ENCODE measurements at places on chromosomes 6 and 20. TPM values are rescaled to one million over a fixed set of nuclear protein-coding genes. Genes with fewer than 3 reads are reported as not detected.

DNA sequence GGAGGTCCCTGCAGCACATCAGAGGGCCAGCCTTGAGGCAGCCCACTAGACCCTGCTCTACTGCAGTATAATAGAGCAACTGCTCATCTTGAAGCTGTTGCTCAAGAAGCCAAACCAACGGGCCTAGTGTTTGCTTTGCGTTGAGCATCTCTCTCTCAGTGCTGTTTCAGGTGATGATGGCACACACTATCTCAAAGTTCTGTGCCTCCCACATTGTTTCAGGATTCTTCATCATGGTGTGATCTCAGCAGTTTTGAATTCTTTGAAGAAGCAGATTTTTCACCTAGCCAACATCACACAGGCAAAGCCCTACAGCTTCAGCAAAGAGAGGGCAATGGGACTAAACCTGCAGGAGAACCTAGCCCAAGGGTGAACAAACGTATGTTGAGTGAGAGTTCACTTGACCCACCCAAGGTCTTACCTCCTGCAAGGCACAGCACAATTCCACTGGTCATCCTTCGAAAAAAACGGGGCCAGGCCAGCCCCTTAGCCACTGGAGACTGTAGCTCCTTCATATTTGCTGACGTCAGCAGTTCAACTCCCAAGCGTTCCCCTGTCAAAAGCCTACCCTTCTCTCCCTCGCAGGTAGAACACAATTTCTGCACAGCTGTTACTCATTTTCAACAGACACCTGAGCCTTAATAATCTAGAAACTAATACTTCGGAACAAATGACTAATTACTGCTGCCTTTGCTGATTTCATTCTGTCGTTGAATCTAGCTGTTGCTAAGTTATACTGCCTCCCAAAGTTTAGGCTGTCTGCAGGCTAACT lies 15.8 kb downstream of the MYB start:
- no peak for DNase-seq

DNA sequence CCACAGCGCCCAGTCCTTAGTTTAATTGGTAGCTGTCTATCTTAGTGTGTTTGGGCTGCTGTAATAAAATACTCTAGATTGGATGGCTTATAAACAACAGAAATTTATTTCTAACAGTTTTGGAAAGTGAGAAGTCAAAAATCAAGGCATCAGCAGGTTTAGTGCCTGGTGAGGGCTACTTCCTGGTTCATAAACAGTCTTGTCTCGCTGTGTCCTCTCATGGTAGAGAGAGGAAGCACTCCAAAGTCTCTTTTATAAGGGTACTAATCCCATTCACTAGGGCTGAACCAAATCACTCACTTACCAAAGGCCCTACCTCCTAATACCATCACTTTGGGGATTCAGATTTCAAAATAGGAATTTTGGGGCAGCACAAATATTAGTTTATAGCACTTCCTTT lies 336.9 kb upstream of the RSPO3 start:
- DNase-seq = no peak

CASS4 gene
- total RNA-seq = not detected

ADGRF5 gene
- total RNA-seq = 0.29 TPM

DNA sequence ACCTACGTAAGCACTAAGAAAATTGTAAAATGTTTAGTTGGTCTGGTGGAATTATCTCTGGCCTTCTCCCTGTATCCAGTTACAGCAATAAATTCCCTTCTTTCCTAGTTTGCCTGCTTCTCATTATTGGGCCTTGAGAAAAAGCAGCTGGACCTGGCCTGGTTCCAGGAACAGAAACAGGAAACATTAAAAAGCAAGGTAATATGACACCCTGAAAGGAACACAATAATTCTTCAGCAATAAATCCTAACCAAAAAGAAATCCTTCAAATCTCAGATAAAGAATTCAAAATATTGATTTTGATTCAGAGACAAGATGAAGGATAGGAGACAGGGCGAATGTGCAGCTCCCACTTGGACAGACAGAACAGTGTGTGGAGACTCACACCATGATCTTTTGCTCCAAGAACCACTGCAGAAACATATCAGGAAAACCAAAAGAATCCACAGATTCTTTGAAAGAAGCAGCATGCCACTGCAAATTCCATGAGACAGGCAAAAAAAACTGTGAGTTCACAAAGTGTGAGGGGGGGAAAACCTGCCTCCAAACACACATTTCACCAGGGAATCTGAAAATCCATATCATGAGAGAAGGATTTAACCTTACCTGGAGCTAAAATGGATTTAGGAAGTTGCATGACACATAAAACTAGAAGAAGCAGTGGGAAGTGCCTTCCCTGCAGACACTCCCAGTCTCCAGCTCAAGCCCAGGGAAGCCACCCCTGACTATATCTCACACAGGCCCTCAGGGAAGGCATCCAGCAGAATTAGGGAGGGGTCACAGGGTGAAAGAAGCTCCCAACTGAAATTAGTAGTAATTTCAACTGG lies 28.9 kb downstream of the TREM1 start:
- no peak for DNase-seq

RFX6 gene
- 0.08 TPM for total RNA-seq

DNA sequence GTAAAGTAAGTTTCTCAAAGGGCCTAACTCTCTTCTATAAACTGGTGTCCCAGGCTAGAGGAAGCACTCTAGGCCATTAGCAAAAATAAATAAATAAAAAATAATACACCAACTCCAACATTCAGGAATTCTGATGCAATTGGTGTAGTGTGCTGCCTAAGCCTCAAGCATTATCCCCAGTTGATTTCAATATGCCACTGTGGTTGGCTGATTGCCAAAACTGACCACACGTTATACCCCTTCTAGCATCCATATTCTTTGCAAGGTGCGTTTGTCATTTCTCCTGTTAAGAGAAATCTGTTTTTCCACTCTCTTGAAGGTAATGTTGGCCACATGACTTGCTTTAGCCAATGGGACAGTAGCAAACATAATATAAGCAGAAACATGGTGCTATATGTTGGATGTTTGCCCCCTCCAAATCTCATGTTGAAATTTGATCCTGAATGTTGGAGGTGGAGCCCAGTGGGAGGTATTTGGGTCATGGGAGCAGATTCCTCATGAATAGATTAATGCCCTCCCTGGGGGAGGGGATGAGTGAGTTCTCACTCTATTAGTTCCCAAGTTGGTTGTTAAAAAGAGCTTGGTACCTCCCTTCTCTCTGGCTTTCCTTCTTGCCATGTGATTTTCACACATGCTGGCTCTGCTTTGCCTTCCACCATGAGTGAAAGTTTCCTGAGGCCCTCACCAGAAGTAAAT lies 71.9 kb upstream of the PLCB4 start:
- no peak for DNase-seq

IDH3B gene
- total RNA-seq = 224 TPM

GRCh38 chr20:51678026-51678697 lies 90.0 kb downstream of the ATP9A start:
- DNase-seq = no peak

DNA sequence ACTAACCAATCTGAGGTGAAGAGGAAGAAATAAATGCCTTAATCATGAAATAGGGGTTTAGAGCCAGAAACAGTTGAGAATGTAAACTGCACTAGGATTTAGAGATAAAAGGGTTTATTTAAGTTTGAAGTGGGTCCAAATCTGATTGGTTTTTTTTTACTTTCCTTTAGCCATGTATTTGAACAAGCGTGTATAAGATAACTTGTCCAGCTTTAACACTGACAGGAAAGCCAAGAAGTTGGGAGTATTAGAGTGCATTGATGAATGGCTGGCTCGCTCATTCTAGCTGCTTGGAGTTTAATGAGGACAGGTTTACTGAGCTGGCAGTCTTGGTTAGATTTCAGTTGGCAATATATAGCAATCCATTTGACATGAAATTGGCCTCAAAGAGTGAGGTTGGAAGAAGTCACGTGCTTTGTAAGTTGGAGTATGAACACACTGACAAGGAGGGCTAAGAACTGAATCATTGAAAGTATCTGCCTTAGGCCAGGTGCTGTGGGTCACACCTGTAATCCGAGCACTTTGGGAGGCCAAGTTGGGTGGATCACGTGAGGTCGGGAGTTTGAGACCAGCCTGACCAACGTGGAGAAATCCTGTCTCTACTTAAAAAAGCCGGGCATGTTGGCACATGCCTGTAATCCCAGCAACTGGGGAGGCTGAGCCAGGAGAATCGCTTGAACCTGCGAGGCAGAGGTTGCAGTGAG lies 13.7 kb downstream of the SRSF3 start:
- no peak for DNase-seq

SDCBP2 gene
- total RNA-seq = 0.50 TPM

SPAG4 gene
- total RNA-seq = 1.8 TPM

DNA sequence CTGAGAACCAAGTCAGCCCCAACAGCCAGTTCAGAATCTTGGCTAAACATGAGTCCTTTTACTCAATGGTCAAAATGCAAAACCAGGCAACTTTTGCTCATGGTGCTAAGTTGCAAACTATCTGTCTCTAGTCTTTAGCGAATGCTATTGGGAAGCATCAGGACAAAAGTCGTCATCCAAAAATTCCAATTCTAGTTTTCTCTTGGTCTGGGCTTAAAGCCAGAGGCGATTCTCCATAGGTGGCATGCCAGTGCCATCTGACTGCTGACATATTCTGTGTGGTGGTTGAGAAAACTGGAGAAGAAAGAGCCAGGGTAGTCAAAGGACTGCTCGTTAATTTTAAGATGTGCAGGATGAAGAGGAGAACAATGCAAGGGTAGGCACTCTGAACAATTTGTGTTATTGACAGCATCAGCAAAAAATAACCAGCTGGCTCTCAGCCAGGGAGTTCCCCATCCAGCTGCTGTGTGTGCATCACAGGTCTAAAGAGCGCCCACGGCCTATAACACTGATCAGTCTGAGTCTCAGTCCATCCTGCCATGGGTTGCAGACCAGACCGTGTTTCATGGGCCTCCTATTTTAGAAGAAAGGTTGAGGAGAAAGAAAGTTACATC lies 313.6 kb downstream of the ALDH8A1 start:
- peak; percentile 27 for DNase-seq

PPT2 gene
- total RNA-seq = 109 TPM

DNA sequence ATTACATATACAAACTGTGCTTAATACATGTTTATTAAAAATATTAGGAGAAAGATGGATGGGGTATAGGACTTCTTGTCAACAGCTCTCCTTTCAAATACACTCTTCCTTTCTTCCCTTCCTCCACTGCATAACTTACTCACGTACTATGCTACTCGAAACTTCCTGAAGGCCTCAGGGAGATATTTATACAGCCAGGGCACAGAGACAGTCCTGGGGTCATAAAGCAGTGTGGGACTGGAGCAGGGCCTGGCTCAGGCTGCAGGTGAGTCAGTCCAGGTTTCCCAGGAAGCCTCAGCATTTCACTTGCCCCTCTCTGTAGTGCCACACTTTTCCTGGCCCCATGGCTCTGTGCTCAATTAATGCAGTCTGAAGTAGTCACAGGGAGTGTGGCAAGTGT lies 157.0 kb downstream of the UBE3D start:
- no peak for DNase-seq

- no peak for DNase-seq
These were observed 276.8 kb downstream of the PHACTR1 start for GRCh38 chr6:12993283-12993898.

DNA sequence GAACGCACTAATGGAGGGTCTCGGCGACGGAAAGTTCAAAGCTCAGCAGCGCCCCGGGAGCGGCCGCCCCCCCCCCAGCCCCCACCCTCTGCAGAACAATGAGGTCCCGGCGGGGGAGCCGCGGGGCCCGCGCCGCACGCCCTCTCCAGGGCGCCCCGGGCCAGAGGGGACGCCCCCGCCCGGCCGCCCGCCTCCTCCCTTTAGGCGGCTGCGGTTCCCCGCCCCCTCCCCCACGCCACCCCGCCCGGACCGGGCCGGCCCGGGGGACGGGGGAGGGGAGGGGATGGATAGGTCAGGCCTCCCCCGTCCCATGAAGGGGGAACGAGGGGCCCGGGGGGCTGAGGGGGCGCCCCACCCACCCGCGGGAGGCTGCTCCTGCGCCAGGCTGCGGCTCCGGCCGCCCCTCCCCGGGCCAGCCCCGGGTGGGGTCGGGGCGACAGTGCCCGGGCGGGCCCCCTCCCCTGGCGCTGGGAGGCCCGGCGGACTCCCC lies 1.5 kb downstream of the NOL4L start:
- DNase-seq = no peak

DNA sequence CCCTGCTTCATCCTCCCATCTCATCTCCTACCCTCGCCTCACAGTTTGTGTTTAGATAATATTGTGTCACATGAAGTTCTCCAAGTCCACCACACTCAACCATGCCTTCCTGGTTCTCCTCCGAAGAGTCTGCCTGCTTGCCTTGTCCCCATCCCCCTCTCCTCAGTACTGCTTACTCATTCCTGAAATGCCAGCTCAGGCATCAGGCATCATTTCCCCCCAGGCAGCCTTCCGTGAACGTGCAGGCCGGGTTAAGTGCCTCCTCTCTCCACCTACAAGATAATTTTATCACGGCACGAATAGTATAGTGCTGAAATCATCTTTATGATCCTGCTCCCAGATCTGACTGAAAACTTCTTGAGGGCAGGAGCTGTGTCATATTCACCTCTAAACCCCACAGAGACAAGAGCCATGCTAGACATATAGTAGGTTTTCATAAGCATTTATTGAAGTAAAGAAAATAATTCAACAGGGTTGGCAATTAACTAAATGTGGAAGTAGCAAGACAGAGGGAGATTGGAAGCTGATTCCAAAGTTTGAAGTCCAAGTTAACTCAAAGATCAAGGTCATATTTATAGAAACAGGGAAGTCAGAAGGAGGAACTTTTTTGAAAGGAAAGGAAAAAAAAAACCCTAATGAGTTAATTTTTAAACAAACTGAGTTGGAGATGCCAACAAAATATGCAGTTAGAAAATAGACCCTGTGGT lies 48.7 kb upstream of the BMP2 start:
- no peak for DNase-seq

DNA sequence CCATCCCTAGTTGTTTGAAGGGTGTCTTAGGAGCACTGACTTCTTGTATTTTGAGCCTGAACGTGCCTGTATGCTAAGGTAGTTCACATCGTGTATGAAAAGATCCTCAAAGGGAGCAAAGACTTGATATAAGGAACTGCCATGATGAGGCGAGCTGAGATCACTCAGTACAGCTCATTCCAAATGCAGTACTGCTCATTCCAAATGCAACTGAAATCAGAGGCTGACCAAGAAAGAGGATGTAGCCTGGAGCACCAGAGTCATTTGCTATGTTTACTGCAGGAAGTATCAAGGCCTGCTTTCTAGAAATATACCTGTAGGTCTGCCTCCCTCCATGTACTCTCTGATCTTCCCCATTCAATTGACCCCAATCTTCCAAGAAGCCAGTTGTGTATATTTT lies 832.2 kb downstream of the EYS start:
- DNase-seq = no peak

DNA sequence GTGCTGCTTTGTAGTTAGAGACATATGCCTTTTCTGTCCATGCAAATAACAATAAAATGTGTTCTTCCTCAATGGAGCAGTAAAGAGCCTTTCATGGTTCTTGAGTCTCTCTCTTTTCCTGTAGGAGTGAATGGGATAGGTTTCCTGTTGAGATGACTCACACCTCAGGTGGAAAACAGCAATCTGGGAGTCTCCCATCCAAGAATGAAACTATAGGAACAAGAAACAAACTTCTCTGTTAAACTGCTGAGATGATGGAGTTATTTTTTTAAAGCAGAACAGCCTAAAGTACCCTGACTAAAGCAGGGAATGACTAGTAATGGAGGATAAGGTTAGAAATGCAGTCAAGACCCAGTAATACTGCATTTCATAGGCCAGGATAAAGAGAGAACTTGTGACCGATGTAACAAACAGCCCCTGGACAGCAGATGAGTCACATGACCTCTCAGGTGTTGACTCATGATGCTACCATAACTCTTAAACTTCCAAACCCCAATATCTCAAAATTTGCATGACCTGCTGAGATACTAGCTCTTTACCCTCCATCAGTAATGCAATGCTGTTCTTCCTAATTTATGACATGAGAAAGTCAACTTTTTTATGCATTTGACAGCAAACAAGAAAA lies 548.9 kb downstream of the CBLN4 start:
- no peak for DNase-seq

Data from SK-MEL-5 (cell line).